ENCODE measurements at places on chromosomes 2 and 18. TPM values are rescaled to one million over a fixed set of nuclear protein-coding genes. Genes with fewer than 3 reads are reported as not detected.

- no peak for DNase-seq
These were observed 27.6 kb upstream of the OTOS start for GRCh38 chr2:240168041-240168440.

Gene CFAP221
- 1.3 TPM for total RNA-seq

DNA sequence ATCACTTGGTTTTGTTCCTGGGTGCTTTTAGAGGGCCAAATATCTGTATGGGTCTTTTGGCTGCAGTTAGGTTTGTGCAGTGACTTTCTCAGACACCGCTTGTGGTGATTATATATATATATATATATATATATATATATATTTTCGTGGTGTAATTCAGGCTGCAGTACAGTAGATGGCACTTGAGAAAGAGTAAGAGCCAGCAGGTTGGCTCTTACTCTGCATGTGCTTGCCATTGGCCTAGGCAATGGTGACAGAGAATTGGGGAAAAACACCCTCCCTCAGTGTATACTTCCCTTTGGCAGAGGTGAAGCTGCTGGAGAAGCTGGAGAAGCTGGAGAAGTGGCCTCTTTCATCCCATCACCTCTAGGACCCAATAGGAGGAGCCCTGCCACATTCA lies 22.2 kb upstream of the MYL1 start:
- DNase-seq: no peak

DNA sequence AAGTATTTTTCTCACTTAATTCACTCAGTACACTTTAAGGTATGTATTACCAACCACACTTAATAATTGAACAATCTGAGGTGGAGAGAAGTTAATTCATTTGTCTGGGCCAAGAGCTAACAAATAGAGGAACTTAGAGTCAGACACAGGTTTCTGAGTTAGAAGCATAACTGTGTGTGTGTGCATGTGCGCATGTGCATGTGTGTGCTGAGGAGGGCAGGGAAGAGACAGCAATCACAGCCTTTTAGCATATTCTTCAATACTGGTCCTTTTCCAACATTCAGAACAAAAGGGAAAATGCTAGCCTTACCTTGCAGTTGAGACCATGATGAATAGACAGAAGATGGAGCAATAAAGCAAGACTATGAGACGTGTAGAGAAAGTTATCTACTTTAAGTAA lies 136.2 kb upstream of the ATP5MC3 start:
- DNase-seq: no peak

GRCh38 chr2:150095361-150096095 lies 391.9 kb downstream of the RND3 start:
- DNase-seq: no peak

- DNase-seq: peak; percentile 83
These were observed 29.9 kb downstream of the ANO7 start for GRCh38 chr2:241218131-241219029.

DNA sequence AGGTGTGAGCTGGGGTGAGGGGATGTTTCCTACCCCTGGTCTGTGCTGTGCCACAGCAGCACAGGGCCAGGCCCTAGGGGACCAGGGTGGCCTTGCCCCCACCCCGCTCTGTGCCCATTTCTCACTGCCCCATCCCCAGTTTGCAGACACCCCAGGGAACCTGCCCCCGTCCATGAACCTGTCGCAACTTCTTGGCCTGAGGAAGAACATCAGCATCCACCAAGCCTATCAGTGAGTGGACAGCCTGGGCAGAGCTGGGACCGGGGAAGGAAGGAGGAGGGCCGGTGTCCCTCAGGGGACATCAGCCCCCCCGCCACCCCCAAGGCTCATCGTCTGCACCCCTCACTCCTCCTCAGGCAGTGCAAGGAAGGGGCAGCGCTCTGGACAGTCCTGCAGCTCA lies 7.5 kb downstream of the PROM2 start:
- no peak for DNase-seq

GRCh38 chr2:180246268-180246667 lies 239.2 kb upstream of the CWC22 start:
- DNase-seq: no peak

Gene GPAT2
- total RNA-seq: 8.5 TPM

DNA sequence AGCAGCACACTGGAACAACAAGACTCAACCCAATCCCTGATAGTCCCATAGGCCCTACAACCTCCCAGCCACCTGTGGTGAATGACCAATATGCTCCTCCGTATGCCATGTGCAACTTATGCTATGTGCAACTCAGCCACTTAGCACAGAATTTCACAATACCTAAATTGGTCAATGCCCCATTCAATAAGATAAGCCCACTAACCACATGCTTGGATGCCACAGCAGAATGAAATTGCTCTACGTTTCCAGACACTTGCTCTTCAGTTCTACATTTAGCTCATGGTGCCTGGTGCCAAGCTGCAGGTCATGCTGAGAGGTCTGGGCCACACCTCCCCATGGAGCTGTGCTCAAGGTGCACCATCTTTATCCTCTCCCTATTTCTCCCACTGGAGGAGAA lies 159.8 kb downstream of the EN1 start:
- no peak for DNase-seq

GRCh38 chr18:63585988-63586387 lies 1.2 kb upstream of the SERPINB13 start:
- DNase-seq: no peak

GRCh38 chr18:8139127-8139527 lies 470.1 kb upstream of the RAB12 start:
- peak; percentile 12 for DNase-seq

- DNase-seq: no peak
These were observed 112.7 kb downstream of the OTX1 start for GRCh38 chr2:63163161-63163820.

DNA sequence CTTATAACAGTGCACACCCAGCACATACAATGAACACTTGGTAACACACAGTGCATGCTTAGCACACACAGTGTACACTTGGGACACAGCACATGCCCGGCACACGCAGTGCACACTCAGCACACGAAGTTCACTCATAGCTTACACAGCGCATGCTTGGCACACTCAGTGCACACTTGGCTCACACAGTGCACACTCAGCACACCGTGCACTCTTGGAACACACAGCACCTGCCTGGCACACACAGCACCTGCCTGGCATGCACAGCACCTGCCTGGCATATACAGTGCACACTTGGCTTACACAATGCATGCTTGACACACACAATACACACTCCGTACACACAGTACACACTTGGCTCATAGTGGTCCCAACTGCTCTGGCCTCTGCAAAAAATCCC lies 128.2 kb downstream of the GALR1 start:
- DNase-seq: no peak

GRCh38 chr2:45793305-45793962 lies 142.0 kb downstream of the PRKCE start:
- DNase-seq: no peak

DNA sequence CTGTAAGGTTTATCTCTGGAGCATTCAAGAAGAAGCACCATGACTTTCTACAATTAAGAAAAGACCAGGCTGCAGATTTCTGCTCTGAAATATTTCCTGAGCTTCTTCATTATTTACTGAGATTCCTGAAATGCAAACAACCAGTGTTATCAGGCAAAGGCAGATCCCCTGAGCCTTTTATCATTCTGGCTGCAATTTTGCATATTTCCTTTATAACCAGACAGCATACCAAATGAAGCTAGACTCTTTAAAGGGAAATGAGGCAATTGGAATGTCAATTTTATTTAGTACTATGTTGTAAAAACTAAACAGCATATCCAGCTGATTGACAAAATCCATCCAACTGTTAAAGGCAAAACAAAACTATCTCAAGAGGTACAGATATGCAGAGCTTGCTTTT lies 372.5 kb downstream of the RIT2 start:
- DNase-seq: peak; percentile 10

GRCh38 chr18:62556397-62556796 lies 33.6 kb downstream of the ZCCHC2 start:
- DNase-seq: no peak

Gene DSG2
- total RNA-seq: 12.5 TPM

DNA sequence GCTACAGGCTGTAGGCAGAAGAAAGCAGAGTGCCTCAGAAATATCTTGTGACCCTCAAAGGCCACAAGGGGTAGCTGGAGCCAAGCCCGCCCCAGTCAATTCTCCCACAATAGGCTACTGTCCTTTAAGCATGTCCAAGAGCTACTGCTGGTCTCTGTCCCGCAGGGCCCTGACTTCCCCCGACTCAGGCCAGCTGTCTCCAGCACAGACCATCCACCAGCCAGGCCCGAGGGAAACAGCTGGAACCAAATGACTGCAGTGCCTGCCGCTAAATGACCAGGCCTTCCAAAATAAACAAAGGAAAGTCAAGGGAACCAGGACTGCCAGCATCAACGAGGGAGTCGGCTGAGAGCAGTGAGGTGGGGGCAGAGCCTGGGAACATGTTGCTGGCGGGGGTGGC lies 36.7 kb downstream of the MCFD2 start:
- DNase-seq: peak; percentile 78

DNA sequence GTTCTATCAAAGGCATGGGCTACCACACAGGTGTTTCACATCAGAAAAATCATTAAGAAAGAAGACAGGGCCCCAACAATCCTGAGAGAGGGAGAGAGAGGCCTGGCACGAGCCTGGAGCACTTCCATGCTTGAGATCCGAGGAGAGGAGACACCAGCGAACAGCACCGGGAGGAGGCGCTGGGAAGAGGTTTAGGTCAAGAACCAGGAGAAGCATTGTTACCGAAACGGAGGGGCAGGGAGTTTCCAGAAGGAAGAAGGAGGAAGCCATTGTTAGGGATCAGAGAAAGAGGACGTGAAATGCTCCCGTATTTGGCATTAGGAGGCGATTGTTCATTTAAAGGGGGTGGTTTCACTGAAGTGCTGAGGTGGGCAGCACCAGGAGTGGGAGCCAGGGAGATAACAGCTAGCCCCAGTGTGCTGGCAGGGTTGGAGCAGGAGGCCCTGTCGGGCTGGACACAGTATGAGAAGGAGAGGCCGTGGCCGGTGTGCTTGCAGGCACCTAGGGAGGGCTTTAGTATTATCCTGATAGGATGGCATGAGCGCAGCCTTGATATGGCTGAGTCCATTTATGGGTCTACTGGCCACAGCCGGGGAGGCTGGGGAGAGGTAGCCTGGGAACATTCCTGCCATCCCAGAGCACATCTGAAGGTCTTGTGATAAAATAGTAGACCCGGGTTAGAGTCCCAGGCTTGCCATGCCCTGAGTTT lies 244.9 kb downstream of the KLHL29 start:
- no peak for DNase-seq

DNA sequence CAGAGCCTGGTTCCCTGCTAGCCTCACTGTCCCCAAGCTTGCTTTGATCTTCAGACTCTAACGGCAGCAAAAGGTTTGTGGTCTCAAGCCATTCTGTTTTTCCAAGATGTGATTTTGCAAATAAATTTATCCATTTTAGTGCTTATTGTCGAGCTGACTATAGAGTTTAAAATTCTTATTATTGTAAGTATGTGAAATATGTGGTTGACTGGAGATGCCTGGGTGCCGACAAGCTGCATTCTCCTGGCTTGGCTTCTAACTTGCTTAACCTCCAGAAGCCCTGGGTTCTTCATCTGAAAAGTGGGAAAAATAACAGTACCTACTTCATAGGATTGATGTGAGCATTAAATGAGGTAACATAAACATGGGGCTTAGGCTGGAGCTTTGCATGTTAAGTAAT lies 9.9 kb upstream of the EDAR start:
- DNase-seq: no peak

DNA sequence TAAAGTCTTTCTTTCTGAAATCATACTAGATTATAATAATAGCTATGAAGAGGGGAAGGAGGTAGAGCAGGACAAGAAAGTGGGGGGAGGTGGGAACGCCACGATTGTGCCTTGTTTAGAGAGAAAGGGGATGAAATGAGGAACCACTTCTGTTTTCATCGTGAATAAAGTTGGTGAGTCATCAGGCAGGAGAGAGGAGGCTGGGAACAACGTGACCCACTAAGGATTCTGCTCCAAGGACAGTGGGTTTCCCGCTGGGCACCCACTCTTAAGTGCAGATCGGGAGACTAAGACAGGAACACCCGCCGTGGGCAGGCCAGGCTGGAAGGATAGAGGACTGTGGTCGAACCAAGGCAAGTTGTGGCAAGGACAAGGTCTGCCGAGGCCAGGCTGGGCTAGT lies 158.2 kb downstream of the L3MBTL4 start:
- DNase-seq: no peak

DNA sequence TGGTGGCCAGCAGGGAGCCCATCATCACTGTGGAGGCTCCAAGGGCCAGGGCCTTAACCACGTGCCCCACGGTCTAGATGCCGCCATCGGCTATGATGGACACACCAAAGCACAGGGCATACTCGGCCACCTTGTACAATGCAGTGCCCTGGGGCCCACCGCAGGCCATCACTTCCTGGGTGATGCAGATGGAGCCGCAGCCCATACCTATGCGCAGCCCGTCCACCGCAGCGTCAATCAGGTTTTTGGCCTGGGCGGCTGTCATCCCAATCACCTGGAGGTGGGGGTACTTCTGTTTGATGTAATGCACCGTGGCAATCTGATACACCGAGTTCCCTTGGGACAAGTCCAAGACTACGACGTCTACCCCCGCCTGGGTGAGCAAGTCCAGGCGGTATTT lies 153.3 kb upstream of the ZSWIM2 start:
- no peak for DNase-seq

Gene TBR1
- total RNA-seq: not detected

DNA sequence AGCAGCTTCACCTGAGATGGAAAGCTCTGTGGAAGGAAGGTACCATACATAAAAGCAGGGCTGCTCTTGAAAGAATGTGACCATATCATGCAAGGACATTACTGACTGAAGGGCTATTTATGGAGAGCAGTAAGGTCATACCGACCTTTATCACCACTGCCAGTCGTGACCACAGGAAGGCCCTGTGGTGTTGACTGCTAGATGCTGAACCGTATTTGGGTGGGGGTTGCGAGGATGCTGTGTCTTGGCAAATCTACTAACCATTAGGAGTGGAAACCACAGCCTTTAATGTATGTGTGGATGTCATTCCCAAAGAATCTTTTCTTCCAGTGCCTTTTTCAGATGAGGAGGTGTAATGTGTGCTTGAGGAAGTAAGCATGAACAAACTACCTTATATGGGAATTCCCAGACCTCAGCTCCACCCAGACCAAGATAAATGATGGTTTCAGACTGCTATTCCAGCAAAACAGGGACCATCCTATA lies 60.8 kb downstream of the LIMS1 start:
- no peak for DNase-seq

- no peak for DNase-seq
These were observed 487.5 kb downstream of the SUCLG1 start for GRCh38 chr2:83971547-83971946.

Gene ORC4
- 4.9 TPM for total RNA-seq

Gene VIT
- not detected for total RNA-seq

Data from stomach (tissue), 19 donors.